ENCODE measurements at places on chromosomes 16 and 17.

- no peak for DNase-seq
Measured at GRCh38 chr17:55822028-55822427, 71.2 kb downstream of the PCTP start.

GRCh38 chr17:10162096-10162495, 36.3 kb downstream of the GAS7 start:
- DNase-seq: no peak

GRCh38 chr16:81717662-81718189, 61.4 kb upstream of the PLCG2 start:
- no peak for DNase-seq

GRCh38 chr16:51149721-51150164, 1.3 kb downstream of the SALL1 start:
- no peak for DNase-seq

Data from T follicular helper cell (primary cell).